ENCODE measurements at places on chromosomes 2 and 18. TPM values are rescaled to one million over a fixed set of nuclear protein-coding genes. Genes with fewer than 3 reads are reported as not detected.

The GPR155 gene
- total RNA-seq, result 3.5 TPM

The RUFY4 gene
- total RNA-seq, result not detected

The ANO7 gene
- 1.2 TPM for total RNA-seq

The SOWAHC gene
- total RNA-seq, result 17.7 TPM

The IL1RL1 gene
- 0.29 TPM for total RNA-seq

The ALPP gene
- not detected for total RNA-seq

- H3K4me3 ChIP-seq, result no peak overlapping the region
- H3K27me3 ChIP-seq, result no peaks in the 10 kb centered on the region
- peak; percentile 64 for DNase-seq
- H3K36me3 ChIP-seq, result no peaks in the 10 kb centered on the region
- no peaks in the 10 kb centered on the region for H3K4me1 ChIP-seq
- H3K27ac ChIP-seq, result no peak overlapping the region
These were observed 30.6 kb downstream of the ORC4 start for GRCh38 chr2:147989809-147990403.

- H3K4me3 ChIP-seq, result peak overlapping the region; percentile 56
- H3K36me3 ChIP-seq, result no peaks in the 10 kb centered on the region
These were observed 107.4 kb upstream of the ID2 start for GRCh38 chr2:8574196-8575037.

GRCh38 chr2:9975328-9975727, 23.8 kb downstream of the GRHL1 start:
- no peak for DNase-seq
- no peaks in the 10 kb centered on the region for H3K27me3 ChIP-seq
- peak overlapping the region; percentile 54 for H3K27ac ChIP-seq
- no peak overlapping the region for H3K4me3 ChIP-seq
- no peaks in the 10 kb centered on the region for H3K36me3 ChIP-seq

DNA sequence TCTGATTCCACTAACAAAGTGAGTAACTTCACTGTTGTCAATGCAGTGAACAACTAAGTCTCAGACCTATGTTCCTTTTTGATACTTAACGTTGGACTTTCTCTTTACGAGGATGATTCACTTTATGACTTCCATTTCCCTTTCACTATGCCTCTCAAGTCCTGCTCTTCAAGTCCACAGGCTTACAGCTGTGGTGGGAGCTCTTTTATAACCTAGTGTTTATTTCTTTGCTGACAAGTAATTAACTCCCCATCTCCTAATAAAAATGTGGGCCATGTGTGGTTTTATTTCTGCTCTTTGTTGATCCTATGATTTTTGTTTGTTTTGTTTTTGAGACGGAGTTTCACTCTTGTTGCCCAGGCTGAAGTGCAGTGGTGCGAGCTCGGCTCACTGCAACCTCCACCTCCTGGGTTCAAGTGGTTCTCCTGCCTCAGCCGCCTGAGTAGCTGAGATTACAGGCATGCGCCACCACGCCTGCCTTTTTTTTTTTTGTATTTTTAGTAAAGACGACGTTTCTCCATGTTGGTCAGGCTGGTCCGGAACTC, 142.1 kb downstream of the USP34 start:
- no peak for DNase-seq
- no peak overlapping the region for H3K4me3 ChIP-seq
- peak overlapping the region; percentile 0 for H3K27ac ChIP-seq
- peaks cover 3% of the 10 kb centered on the region for H3K4me1 ChIP-seq

- no peaks in the 10 kb centered on the region for H3K27me3 ChIP-seq
- H3K36me3 ChIP-seq, result no peaks in the 10 kb centered on the region
- H3K27ac ChIP-seq, result no peak overlapping the region
- no peak overlapping the region for H3K4me3 ChIP-seq
- no peaks in the 10 kb centered on the region for H3K4me1 ChIP-seq
These were observed 605.2 kb upstream of the ID2 start for GRCh38 chr2:8076448-8077342.

DNA sequence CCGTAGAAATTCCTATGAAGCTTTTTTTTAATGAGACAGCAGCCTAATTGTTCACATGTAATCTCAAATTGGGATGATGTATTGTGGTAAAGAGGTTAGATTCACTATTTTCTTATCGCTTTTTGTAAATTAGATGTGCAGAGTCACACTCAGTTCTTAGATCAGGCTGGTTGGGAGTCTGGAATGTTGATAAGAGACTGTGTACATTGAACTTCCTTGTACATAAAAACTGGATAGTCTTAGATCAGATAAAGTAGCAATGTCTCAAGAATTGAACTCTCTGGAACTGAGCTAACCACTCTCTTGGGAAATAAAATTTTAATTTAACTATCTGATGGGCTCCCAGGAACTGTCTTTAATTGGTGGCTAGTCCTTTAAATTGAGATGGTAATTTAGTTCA, 108.1 kb upstream of the MSTN start:
- no peaks in the 10 kb centered on the region for H3K36me3 ChIP-seq
- H3K27ac ChIP-seq, result no peak overlapping the region
- no peak for DNase-seq
- no peaks in the 10 kb centered on the region for H3K27me3 ChIP-seq
- no peaks in the 10 kb centered on the region for H3K4me1 ChIP-seq

- H3K27me3 ChIP-seq, result no peaks in the 10 kb centered on the region
- no peak for DNase-seq
These were observed 249.3 kb upstream of the SYT4 start for GRCh38 chr18:43526426-43527145.

- peak; percentile 3 for DNase-seq
- H3K4me1 ChIP-seq, result peaks cover 9% of the 10 kb centered on the region
- no peak overlapping the region for H3K4me3 ChIP-seq
These were observed 78.9 kb upstream of the OTOS start for GRCh38 chr2:240219208-240219890.

DNA sequence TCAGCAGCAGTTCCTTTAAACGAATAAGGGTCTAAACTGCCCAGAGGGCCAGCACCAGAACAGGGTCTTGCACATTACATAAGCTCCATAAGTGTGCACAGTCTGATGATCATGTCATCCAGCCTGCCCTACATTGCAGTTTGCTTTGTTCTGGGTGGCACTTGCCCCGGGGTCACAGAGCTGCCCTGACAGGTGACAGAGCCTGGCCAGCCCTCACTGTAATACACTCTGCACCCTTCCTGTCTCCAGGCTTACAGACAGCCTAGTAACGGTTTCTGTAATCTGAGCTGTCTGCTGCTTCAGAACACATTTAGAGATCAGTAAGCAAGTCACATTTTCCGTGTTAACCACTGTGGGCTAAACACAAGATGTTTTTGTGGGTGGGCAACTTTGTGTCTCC, 213.3 kb downstream of the FAM210A start:
- H3K27ac ChIP-seq, result no peak overlapping the region
- H3K4me1 ChIP-seq, result no peaks in the 10 kb centered on the region
- H3K27me3 ChIP-seq, result no peaks in the 10 kb centered on the region
- H3K4me3 ChIP-seq, result no peak overlapping the region

GRCh38 chr18:32420084-32420750, 50.5 kb downstream of the GAREM1 start:
- no peak overlapping the region for H3K4me3 ChIP-seq
- peaks cover 4% of the 10 kb centered on the region for H3K4me1 ChIP-seq
- H3K27ac ChIP-seq, result no peak overlapping the region
- no peak for DNase-seq
- no peaks in the 10 kb centered on the region for H3K36me3 ChIP-seq
- H3K27me3 ChIP-seq, result no peaks in the 10 kb centered on the region

GRCh38 chr2:10146366-10147005, 23.9 kb downstream of the RRM2 start:
- H3K27me3 ChIP-seq, result no peaks in the 10 kb centered on the region
- H3K4me1 ChIP-seq, result no peaks in the 10 kb centered on the region
- no peak overlapping the region for H3K27ac ChIP-seq
- H3K4me3 ChIP-seq, result no peak overlapping the region
- peak; percentile 81 for DNase-seq

GRCh38 chr18:78792736-78793135, 186.9 kb upstream of the SALL3 start:
- H3K27me3 ChIP-seq, result no peaks in the 10 kb centered on the region
- no peak for DNase-seq
- H3K27ac ChIP-seq, result no peak overlapping the region
- no peak overlapping the region for H3K4me3 ChIP-seq
- no peaks in the 10 kb centered on the region for H3K36me3 ChIP-seq

DNA sequence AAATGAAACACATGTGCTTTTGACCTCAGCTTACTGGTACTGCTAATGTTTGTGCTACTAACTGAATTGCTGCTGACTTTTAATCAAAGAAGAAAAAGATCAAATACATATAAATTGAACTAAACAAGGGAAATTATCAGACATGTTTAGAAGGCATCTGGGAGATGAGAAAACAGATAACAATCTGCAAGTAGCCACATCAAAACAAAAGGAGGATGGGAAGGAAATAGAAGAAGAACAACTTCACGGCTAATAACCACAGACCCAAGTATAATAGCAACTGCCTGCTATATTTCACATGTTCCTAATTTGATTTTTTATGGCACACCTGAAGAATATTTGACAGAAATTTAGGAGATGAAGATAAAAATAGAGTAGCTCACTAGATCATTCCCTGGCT, 542.6 kb upstream of the SYT4 start:
- no peaks in the 10 kb centered on the region for H3K4me1 ChIP-seq
- H3K27me3 ChIP-seq, result no peaks in the 10 kb centered on the region
- DNase-seq, result no peak

DNA sequence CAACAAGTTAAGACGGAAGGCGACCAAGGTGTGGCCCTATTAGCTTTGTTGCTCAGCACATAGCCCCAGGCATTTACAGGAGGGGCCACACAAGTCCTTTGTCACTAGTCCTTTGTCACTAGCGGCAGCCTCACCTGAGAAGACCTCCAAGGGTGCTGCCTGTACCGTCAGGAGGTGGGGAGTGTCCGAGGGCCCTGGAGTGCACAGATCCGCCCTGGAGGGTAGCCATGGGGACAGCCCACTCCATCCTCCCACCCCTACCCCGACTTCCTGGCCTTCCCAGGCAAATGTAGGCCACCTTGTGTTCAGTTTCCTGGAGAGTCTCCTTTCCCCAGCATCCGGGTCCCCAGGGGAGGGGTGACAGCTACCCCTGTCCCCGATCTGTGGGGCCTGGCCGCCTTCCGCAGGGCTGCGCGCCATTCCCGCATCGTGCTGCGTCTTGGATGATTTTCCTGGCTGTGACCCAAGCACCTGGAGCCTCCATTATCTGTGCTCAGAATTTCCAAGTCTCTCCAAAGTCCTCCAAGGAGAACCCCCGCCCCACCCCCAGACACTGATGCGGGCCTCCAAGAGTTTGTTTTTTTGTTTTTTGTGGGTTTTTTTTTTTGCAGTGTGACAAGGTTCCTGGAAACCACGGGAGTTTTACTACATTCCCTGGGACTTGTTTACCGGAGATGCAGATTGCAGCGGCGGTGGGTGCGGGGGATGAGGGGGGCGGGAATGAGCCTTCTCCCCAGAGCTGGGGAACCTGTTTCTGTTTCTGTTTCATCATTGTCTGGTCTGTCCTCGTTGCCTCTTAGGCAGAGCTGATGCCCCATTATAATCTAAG, 28.6 kb downstream of the TEX44 start:
- H3K4me3 ChIP-seq, result peak overlapping the region; percentile 43
- DNase-seq, result no peak
- H3K36me3 ChIP-seq, result no peaks in the 10 kb centered on the region
- no peaks in the 10 kb centered on the region for H3K27me3 ChIP-seq

DNA sequence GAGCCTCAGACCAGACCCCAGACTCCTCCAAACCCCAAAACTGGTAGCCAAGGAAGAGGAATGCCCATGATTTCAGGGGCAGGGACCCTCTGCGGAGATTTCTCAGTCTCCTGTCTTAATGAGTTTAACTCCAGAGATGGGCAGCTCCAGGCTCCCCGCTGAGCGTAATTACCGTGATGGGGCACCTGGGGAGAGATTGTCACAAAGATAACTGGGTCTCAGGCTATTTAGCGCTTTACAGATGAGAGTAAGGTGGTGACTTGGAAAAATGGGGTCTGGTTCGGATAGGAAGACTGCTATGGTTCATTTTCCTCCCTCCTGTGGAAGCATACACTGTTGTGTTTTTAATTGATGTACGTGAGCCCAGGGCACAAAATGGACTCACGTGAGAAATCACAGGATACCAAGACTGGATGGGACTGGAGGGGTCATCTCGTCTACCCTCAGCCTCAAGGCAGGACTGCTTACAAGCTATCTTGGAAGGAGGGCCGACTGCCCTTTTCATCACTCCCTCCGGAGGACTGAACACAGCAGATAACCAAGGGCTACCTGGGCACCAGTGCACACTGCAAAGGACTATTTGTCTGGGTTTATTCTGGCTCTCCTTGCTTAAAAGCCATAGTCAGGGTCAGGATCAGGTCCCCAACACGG, 427.8 kb downstream of the ZNF521 start:
- H3K27ac ChIP-seq, result no peak overlapping the region
- no peaks in the 10 kb centered on the region for H3K27me3 ChIP-seq
- no peaks in the 10 kb centered on the region for H3K36me3 ChIP-seq
- no peak for DNase-seq
- no peaks in the 10 kb centered on the region for H3K4me1 ChIP-seq
- H3K4me3 ChIP-seq, result no peak overlapping the region

- H3K4me3 ChIP-seq, result no peak overlapping the region
- H3K4me1 ChIP-seq, result no peaks in the 10 kb centered on the region
- H3K27me3 ChIP-seq, result peaks cover 18% of the 10 kb centered on the region
- no peaks in the 10 kb centered on the region for H3K36me3 ChIP-seq
These were observed 172.8 kb downstream of the CYP26B1 start for GRCh38 chr2:71974846-71975245.

GRCh38 chr2:32430804-32431203, 74.0 kb downstream of the BIRC6 start:
- H3K4me1 ChIP-seq, result peaks cover 15% of the 10 kb centered on the region
- H3K27ac ChIP-seq, result no peak overlapping the region
- H3K4me3 ChIP-seq, result no peak overlapping the region
- H3K36me3 ChIP-seq, result peaks cover 28% of the 10 kb centered on the region

GRCh38 chr2:26696351-26696816, 3.9 kb downstream of the KCNK3 start:
- H3K4me3 ChIP-seq, result no peak overlapping the region
- H3K27ac ChIP-seq, result peak overlapping the region; percentile 40
- no peaks in the 10 kb centered on the region for H3K36me3 ChIP-seq
- H3K27me3 ChIP-seq, result peaks cover 26% of the 10 kb centered on the region

DNA sequence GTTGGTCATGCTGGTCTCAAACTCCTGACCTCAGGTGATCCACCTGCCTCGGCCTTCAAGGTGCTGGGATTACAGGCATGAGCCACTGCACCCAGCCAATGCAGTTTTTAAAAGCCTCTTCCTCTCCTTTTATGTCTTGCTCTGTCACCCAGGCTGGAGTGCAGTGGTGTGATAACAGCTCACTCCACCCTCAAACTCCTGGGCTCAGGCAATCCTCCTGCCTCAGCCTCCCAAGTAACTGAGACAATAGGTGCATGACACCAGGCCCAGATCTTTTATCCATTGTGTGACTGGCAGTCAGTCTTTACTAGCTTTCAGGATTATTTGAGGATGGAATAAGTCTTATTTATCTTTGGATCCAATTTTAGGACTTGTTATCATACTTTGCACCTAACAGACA, 13.2 kb downstream of the KCTD18 start:
- H3K4me3 ChIP-seq, result no peak overlapping the region
- H3K36me3 ChIP-seq, result peaks cover 17% of the 10 kb centered on the region
- H3K27ac ChIP-seq, result no peak overlapping the region
- no peaks in the 10 kb centered on the region for H3K4me1 ChIP-seq

Measured in osteoblast (primary cell).